ENCODE measurements at places on chromosomes 7 and 10.

DNA sequence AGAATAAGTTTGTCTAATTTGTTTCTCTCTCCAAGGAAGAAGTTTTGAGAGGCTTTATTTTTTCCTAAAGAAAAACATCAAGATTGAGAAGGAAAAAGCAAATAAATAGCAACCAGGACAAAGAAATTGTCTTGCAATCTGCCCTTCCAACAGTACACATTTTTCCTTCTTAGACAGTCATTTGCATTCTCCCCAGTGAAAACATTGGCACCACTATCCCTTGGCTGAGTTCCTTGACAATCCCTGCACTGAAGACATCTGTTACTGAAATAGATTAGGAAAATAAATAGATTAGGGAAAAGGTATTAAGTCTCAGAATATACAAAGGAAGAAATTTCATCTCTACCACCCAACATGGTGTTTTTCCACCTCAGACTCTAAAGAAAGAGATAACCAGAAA, 12.2 kb upstream of the TMEM243 start:
- no peak for DNase-seq

DNA sequence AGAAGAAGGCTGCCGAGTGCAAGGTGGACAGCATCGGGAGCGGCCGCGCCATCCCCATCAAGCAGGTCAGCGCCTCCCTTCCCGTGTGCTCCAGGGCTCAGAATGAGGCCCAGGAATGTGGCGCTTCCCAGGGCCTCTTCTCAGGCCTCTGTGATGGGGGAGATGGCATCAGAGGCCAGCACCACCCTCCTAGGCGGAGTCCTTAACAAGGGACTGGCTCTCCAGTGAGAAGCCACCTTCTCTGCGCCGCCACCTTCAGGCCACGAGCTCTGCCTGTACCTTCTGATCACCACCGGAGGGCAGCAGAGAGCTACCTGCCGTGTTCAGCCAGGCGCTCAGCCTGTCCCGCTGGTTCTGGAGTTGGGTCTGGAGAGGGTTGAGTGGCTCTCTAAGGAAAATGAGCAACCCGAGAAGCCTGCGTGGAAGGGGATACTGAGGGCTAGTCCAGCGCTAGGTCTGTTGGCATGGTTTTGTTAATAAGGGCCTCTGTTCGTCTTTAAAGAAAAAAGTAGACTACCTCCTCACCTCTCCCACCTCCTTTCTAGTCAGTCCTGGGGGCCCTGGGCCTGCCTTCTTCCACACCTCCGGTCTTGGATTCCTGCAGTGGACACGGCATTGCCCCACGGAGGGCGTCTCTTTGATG, 37.7 kb downstream of the AGAP3 start:
- DNase-seq: peak; percentile 75

- no peak for DNase-seq
Measured at GRCh38 chr7:132028144-132028920, 471.9 kb upstream of the PODXL start.

GRCh38 chr10:90313576-90314325, 544.1 kb downstream of the HTR7 start:
- DNase-seq: no peak

DNA sequence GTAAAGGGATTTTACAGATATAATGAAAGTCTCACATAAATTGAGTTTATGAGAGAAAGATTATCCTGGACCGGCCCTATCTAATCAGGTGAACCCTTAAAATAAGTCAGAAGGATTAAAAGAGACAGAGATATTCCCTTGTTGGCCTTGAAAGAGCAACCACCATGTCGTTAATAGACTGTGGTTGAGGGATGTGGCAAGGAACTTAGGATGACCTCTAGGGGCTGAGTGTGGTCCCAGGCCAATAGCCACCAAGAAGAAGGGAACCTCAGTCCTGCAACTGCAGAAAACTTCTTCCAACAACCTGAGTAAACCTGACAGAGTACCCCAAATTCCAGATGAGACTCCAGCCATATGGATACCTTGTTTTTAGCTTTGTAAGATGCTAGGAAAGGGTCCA, 121.5 kb downstream of the POLR1F start:
- no peak for DNase-seq

DNA sequence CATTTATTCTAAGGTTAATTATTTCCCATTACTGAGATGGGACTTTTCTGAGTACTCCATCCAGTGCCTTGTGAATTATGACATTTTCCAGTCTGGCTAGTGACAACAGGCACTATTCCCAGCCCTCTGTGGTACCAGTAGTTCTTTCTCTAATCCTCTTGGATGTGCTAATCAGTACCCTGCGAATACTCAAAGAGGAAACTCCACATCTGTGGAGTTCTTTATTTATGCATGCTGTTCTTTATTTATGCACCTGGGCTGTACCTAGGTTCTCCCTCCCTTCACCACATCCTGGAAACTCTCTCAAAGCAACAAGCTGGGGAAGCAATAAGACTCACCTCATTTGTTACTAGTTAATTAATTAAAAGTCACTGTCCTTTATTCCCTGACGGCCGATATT, 83.5 kb downstream of the TSPAN12 start:
- DNase-seq: no peak

GRCh38 chr7:11552676-11553296, 279.2 kb downstream of the THSD7A start:
- DNase-seq: no peak

GRCh38 chr7:17408245-17408903, 109.9 kb downstream of the AHR start:
- DNase-seq: no peak

Measured in kidney capillary endothelial cell (primary cell).